ENCODE measurements at places on chromosomes 7 and 10.

DNA sequence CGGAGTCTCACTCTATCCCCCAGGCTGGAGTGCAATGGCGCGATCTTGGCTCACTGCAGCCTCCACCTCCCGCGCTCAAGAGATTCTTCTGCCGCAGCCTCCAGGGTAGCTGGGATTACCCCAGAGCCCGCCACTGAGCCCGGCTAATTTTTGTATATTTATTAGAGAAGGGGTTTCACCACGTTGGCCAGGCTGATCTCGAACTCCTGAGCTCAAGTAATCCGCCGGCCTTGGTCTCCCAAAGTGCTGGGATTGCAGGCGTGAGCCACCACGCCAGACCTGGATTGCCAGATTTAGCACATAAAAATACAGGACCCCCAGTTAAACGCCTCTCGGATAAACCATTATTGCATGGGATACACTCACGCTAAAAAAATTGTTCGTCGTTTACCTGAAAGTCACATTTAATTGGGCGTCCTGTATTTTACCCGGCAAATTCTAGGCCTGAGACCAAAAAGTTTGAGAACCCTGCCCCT, 375 bp upstream of the GATAD1 start:
- DNase-seq, result no peak

DNA sequence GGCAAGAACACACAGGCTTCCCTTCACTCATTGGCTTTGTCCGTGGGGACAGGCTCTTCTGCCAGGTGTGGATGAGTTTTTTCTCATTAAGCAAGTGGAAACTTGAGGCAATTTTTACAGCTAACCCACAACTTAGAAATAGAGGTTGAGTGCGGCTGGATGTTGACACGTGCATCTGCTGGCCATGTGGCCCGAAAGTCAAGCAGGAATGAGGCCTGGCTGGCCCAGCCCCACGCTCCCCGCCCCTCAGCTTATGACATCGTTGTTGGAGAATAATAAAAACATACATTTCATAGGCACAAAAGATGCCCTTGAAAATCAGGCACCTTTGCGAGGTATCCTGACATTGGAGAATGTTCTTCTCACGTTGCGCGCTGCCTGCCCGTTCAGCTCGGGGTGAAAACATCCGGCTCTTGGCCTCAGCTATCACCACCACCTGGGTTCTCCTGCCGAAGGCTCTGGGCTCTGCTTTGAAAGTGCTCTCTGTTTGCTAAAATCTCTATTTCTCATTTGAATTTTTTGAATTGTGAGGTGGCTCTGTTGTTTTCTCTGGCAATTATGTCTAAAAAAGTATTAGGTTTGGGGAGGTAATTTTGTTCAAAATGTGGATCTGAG, 310.7 kb downstream of the WDR37 start:
- no peak for DNase-seq

DNA sequence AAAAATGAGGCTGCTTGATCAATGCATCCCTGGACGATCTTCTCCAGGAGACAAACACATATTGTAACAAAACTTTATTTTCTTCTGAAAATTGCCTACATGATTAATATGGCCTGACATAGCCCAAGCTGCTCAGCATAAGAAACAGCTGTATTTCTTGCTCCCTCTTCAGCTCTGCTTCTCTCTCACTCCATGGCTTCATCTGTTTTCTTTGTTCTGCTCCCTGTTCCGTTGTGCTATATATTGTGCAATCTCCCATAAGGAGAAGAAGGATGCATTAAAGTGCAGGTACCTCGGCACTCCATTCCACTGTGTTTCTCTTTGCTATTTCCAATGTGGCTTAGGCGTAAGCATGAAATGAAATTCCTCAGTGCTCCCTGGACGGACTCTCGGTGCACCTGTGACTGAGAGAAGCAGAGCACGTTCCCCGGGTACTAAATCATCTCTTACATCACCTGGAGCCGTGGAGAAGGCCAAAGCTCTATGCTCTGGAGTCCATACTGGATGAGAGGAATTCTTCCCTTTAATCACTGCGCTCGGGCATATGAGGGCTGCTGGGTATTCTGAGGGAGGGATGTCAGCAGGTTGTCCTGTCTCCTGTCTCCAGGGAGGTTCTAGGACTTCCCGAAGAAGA, 254.3 kb downstream of the GALNT17 start:
- no peak for DNase-seq

DNA sequence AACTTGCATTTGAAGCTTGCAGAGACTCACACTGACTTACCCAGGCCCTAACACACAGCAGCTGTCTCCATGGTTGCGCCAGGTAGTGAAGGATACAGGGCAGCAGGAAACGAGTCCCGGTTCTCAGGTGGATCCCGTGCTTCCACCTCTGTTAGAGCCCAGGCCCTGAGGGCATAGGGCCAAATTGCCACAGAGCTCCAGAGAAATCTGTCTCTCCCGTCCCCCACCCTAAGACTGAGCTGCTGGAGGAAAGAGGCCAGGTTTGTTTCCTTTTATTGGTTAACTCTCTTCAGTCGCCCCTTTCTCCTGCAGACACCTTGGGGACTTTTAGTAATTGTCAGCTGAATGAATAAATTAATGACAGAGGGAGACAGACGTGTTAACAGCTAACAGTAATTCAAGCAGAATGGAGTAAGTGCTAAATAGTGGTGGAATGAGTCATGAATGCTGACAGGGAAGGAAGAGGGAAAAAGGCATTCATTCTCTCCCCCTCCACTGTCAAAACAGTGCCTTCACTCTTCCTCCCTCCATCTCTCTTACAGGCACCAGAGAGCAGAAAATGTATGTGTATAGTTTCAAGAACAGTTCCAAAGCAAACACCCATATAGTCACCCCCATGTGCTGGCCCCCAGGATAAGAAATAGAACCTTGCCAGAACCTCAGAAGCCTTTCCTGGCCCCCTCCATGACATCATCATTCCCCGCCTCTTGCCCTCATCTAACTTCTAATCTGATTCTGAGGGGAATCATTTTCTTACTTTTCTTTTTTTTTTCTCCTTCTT, 16.8 kb upstream of the DLG5 start:
- DNase-seq, result no peak

GRCh38 chr7:135185471-135186260, 15.2 kb upstream of the CYREN start:
- no peak for DNase-seq

GRCh38 chr7:103748680-103749079, 240.8 kb downstream of the RELN start:
- DNase-seq, result no peak

GRCh38 chr7:156014808-156015207, 202.5 kb upstream of the SHH start:
- no peak for DNase-seq

GRCh38 chr7:106813705-106814305, 51.3 kb upstream of the PIK3CG start:
- DNase-seq, result no peak

DNA sequence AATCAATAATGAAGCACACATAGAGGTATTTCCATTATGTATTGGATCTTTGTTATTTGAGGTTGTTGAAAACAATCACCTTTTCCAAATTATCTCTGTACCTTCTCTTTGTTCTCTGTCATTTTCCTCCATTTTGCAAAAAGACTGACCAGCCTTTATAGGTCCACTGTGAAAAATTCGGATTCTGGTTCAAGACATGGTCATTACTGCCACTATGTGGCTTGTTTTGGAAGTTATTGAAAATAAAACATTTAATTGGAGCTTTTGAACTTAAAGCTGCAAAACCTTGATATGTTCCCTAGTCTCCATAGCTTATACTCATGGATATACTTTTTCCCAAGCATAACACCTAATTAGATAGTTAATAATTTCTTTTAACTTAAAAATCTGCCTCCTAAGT, 1094.4 kb downstream of the NRG3 start:
- DNase-seq, result no peak

GRCh38 chr10:90751107-90751997, 106.5 kb downstream of the HTR7 start:
- no peak for DNase-seq

Data from frontal cortex (tissue), 4 donors.